DMS53 (cell line): ENCODE measurements at places on chromosomes 2 and 18.

DNA sequence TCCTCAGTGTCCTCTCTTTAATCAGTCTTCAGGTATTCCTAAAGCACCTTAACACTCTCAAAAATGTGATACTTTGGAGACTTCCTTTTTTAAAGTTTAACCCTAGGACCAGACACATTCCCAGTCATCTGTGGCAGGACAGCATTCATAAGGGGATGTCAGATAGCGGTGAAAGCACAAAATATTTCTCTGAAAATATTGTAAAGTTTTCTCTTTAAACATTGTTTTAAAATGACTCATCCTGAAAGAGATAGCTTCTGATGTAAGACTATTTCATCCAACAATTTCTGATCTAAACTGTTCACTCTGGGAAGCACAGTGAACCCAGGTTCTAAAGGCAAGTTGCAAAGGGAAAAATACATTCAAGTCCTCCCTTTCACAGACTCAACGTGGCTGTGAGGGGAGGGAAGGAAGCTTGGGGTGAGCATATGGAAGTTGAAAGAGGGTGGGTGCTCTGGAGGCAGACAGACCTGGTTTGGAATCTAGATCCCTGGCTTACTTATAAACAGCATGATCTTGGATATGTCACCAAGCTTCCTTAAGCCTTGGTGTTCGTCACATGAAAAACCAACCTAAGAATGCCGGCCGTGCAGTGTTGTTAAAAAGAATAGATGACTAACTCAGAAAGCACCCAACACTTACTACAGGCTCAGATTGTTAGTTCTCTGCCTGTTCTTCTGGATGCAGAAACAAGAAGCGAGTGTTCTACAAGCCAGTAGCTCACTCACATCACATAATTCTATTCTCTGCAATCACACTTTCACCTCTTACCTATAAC, 12.1 kb downstream of the GALNT14 start:
- DNase-seq: no peak

- DNase-seq: peak; percentile 67
These were observed 552.3 kb downstream of the KCNJ3 start for GRCh38 chr2:155250800-155251199.

DNA sequence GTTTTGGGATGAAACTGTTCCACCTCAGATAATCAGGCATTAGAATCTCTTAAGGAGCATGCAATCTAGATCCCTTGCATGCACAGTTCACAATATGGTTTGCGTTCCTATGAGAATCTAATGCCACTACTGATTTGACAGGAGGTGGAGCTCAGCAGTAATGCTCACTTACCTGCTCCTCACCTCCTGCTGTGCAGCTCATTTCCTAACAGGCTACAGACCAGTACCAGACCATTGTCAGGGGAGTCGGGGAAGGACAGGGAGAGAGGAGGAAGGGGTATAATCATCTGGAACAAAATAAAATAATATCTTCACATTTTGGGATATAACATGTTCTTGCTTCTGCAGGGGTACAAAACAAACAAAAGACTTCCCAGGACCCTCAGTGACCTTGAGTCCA, 532.0 kb upstream of the FSHR start:
- DNase-seq: no peak

DNA sequence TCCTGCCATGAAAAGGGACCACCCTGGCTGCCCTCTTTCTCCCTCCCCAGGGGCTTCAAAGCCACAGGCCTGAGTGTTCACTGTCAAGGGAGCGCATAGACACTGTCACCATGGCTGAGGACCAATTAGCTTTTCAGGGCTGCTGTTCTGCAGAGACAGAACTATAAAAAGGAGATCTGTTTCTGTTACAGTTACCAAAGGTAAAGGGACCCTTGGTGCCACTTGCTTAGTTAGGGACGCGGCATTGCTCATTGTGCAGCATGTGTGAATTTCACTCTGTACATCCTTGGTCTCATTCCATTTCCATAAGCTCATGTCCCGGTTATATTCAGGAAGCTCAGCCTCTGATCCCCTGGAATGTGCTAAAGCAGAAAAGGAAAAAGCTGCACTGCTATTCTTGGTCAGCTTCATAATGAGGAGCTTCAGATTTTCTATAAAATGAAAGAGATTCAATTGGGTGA, 55.5 kb upstream of the RNF152 start:
- DNase-seq: no peak

DNA sequence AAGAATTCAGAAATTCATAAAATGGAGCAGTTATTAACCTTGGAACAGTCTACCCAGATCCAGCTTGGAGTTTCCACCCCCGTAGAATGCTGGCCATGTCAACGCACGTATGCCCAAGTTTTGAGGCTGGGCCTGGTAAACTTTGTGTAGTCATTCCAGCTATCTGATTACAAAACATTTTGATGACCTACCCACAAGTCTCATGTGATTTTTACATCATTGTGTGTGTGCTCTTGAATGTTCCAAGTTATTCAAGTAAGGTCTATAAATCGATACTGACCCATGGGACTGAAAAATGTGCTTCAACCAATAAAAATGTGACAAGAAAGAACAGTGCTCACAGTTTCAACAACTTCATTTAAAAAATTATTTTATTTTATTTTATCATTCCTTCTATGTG, 32.5 kb upstream of the ICOS start:
- DNase-seq: no peak

GRCh38 chr2:126908721-126909177, 10.1 kb downstream of the TEX51 start:
- no peak for DNase-seq

- no peak for DNase-seq
These were observed 467.6 kb upstream of the CWC22 start for GRCh38 chr2:180474716-180475115.

- DNase-seq: peak; percentile 89
These were observed 123.8 kb downstream of the SPTBN1 start for GRCh38 chr2:54579682-54580620.

DNA sequence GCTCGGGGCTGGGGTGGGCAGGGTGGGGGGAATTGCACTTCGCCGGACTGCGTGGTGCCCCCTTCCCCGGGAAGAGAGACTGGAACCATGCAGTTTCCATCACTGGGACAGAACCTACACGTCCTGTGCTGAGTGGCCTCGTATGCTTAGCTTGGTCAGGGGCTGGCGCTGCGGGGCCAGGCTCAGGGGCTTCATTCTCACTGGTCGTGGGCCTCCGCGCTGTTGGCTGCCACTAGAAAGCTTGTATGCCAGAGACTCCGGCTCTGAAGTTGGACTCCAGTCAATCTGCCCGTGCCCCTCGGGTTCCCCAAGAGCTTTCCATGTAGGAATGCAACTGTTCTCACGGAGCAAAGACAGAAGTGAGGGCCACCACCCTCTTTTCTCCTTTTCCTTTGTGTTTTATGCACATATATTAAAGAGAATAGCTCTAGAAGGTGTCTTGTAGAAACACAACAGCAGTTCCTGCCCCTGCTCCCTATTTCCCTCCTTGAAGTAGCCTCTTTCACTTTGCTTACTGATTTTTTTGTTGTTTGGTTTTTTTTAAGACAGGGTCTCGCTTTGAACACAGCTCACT, 64.0 kb upstream of the YWHAQ start:
- DNase-seq: no peak

DNA sequence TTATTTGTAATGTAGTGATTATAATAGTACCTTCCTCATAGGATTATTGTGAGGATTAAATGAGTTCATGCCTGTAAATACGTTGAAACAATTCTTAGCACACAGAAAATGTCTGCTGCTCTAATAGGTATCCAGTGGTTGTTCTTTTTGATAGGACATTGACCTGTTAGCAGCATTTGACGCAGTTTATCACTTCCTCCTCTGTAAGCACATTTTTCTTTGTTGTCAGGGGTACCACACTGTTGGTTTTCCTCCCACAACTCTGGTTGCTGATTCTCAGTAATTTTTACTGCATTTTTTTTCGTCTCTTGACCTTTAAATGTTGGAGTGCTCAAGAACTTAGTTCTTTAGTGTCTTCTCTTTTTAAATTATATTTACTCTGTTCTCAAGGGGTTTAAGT, 15.4 kb downstream of the PPM1B start:
- DNase-seq: no peak

GRCh38 chr18:71485611-71486010, 1058.5 kb downstream of the CBLN2 start:
- DNase-seq: no peak

GRCh38 chr2:126527836-126528490, 128.0 kb upstream of the GYPC start:
- peak; percentile 78 for DNase-seq

- DNase-seq: peak; percentile 70
These were observed 836 bp downstream of the DTNA start for GRCh38 chr18:34710934-34711333.

- no peak for DNase-seq
These were observed 98.2 kb upstream of the FZD5 start for GRCh38 chr2:207867905-207868304.

DNA sequence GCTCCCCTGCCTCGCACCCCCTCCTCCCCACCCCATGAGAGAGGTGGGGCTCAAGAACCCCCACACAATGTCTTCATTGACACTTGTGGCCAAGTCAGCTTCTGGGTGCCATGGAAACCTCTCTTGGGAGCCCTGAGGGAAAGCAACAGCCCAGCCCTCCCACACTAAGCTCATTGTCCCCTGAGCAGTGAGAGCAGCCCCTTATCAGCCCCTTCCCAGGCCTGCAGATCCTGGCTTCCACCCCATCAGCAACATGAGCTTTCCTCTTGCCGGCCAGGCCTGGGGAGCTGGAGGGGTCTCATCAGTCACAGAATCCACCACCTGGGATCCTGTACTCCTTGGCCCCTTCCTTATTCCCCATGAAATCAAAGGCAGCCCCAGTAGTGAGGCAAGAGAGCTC, 107.8 kb upstream of the ST3GAL5 start:
- DNase-seq: no peak

- DNase-seq: no peak
These were observed 32.1 kb downstream of the WDR33 start for GRCh38 chr2:127778850-127779249.

GRCh38 chr2:38146275-38146906, 70.4 kb upstream of the CYP1B1 start:
- no peak for DNase-seq

GRCh38 chr18:31419457-31419932, 28.0 kb upstream of the DSG3 start:
- DNase-seq: peak; percentile 18

DNA sequence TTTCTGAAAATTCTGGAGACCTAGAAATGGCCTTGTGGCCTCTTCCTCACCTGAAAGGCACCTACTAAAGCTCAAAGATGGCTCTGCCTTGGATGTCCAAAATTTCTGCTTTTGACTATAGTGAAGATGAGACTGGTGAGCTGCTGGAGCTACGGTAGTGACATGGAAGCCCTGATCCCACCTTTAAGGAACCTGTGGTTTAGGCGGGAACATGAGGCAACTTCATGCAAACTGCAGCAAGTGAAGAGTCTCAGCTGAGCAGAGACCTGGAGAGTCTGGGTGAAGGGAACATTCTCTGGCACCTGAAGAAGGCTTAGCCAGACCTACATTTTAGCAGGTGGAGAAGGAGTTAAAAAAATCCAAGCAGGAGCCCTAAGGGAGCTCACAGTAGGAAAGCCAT, 40.0 kb downstream of the GORASP2 start:
- DNase-seq: no peak

DNA sequence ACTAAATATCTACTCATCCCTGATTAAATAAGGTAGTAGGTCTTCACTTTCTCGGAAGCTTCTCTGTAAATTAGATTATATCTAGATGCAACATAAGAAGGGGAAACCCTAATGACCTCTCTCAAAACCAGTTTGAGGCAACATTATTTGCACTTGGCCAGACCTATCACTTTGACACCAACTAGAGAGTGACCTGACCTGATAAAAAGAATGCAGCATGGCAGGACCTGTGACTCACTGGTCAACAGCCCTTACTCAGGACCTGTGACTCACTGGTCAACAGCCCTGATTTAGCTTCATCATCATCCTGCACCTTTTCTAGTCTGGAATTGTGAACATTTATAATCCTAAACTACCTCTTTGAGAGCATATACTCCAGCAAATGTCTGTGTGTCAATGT, 1957.7 kb upstream of the CELF4 start:
- peak; percentile 73 for DNase-seq

GRCh38 chr18:28086670-28087552, 90.0 kb downstream of the CDH2 start:
- no peak for DNase-seq

DNA sequence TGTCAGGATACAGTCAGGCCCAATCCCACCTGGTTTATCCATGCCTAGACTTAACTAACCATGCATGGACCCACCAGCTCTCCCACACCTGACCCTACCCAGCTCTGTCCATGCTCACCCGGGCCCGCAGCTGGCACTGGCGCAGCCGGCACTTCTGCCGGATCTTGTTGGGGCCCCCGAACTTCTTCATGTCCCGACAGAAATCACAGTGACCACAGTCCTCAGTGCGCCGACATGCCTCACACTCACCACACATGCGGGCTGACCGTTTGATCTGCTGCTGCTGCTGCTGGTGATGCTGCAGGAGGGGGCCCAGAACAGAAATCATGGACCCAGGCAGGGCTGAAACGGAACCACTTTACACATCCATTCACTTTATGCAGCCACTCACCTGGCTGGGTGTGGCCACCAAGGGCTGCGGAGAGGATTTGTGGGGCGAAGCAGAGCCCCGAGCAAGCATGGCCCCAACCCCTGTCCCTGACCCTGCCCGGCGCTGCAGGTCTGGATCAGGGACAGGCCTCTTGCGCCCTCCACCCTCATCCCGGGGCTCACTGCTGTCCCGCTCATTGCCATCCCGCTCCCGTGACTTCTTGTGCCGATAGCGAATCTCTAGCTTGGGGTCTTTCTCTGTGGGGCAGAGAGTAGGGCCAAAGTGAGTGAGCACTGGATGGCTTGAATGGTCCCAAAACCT, 1.7 kb downstream of the CXXC1 start:
- DNase-seq: no peak

GRCh38 chr2:36587101-36587500, 10.9 kb downstream of the FEZ2 start:
- DNase-seq: no peak

- peak; percentile 56 for DNase-seq
These were observed 13.6 kb downstream of the OTX1 start for GRCh38 chr2:63064197-63064596.

GRCh38 chr2:43074592-43075053, 151.8 kb downstream of the ZFP36L2 start:
- DNase-seq: no peak

- DNase-seq: no peak
These were observed 1277.0 kb upstream of the SLC39A10 start for GRCh38 chr2:194380011-194380410.

- DNase-seq: peak; percentile 66
These were observed 2114.1 kb upstream of the PIK3C3 start for GRCh38 chr18:39840856-39841481.

DNA sequence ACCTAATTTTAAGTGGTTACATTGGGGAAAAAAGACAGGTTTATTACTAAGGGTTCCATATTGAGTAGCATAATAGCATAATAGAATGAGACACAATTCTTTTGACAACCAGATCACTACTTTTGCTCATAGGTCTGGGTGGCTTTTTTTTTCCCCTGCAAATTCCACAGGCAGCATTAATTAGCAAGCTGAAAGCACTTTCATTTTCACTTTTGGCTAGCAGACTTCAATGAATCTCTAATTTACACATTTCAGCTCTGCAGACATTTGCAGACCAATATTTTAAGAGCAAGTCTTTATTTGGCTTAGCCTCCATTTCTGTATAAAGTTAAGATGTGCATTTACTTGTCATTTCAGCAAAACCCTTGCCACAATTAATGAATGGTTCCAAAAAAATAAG, 185.5 kb downstream of the NOL4 start:
- DNase-seq: peak; percentile 41

GRCh38 chr2:14866736-14867352, 234.3 kb downstream of the LRATD1 start:
- DNase-seq: peak; percentile 78
